Right hindlimb (tissue), 1 donor: ENCODE measurements at places on chromosomes 1 and 21.
A peak's percentile ranks its signal among the peaks of the same experiment; 100 is the strongest.

DNA sequence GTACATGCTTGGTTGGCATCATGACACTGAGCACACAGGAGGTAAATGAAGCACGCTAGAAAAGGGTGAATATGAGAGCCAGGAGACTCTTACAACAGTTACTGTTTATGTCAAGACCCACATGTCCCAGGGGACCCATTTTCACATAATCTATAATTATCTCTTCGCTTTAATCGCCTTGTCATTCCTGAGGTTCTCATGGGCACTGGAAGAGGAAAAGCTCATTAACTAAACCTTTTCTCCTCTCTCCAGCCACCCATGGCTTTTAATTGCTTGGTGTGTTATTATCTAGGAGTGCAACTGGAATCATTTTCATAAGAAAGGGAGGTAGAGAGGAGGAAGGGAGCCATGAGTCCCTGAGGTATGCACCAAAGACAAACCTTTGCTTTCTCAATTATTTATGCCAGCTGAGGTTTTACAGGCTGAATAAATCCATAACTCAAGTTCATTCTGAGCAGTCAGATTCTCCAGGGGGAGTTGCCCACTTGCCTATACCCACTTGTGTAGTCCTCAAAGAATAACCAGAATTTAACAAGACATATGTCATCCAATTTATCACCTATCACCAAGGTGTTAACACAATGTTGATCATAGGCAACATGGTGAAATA, 77.4 kb downstream of the ACBD6 start:
- no peak for DNase-seq

- DNase-seq: no peak
Measured at GRCh38 chr1:33036051-33036525, 595 bp downstream of the AK2 start.

- no peak for DNase-seq
Measured at GRCh38 chr1:36510418-36510817, 27.7 kb upstream of the CSF3R start.

GRCh38 chr1:5298376-5298775, 644.0 kb downstream of the AJAP1 start:
- no peak for DNase-seq

- no peak for DNase-seq
Measured at GRCh38 chr1:24904731-24905354, 25.2 kb downstream of the RUNX3 start.

- DNase-seq: no peak
Measured at GRCh38 chr1:212678456-212679410, 20.9 kb downstream of the BATF3 start.

DNA sequence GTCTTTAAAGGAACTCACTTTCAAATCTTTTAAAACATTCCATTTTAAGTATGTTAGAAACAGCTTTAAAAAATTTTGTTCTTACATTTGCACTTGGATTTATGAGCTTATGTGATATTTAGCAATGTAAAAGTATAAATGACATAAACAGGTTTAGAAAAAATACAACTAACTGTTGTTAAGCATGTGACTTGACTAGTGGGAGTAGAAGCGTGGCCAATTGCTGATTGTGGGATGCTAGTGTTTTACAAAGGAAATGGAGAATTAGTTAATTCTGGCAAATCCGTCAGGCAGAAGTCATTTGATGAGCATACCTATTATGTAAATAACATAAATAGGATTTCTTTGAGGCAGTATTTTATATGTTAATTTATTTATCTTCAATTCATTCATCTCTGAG, 175.8 kb downstream of the ADGRL2 start:
- no peak for DNase-seq

- DNase-seq: peak; percentile 49
Measured at GRCh38 chr1:52665006-52665941, 32.3 kb downstream of the SHISAL2A start.

DNA sequence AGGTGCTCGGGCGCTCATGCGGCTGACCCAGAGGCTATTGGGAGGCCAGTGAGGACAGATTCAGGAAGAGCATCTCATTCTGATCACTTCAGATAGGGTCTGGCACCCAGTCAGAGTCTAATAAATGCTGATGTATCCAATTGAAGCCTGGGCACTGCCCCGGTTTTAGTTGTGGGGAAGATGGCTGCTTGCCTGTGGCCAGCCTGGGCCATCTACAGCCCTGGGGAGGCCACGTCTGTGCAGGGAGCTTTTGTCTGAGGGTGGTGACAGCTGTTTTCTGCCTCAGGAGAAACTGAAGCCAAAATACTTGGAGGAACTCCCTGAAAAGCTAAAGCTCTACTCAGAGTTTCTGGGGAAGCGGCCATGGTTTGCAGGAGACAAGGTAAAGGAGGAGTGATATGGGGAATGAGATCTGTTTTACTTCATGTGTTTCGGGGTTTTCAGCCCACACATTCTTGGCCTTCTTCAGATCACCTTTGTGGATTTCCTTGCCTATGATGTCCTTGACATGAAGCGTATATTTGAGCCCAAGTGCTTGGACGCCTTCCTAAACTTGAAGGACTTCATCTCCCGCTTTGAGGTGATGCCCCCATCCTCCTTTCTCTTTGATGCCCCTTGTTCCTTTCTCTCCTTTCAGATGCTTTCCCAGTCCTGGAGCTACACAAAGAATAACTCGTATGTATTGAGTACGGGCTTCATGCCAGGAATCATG, 2.8 kb downstream of the GSTM5 start:
- DNase-seq: no peak

GRCh38 chr1:81717230-81717629, 83.5 kb upstream of the ADGRL2 start:
- DNase-seq: no peak

DNA sequence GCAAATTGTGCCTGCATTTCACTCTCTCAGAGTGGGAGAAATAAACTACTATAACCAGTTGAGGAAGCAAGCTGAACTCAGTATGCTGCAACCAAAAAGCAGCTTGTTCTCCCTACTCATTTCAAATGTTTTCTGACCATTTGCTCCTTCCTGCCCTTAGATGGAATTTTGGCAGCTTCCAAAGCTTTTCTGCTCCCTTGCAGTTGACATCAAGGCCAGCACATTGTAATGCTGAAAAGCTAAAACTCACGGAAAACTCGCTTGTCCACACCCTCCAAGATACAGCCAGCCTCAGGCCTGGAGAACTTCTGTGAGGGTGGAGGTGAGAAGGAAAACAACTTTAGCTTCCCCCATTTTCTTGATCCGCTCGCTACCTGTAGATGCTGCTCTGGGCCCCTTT, 5.0 kb upstream of the CHML start:
- DNase-seq: no peak
